NCI-H446 treated with DMSO at 0.1 percent for 48 hours (cell line): ENCODE measurements at places on chromosomes 3 and 15.

DNA sequence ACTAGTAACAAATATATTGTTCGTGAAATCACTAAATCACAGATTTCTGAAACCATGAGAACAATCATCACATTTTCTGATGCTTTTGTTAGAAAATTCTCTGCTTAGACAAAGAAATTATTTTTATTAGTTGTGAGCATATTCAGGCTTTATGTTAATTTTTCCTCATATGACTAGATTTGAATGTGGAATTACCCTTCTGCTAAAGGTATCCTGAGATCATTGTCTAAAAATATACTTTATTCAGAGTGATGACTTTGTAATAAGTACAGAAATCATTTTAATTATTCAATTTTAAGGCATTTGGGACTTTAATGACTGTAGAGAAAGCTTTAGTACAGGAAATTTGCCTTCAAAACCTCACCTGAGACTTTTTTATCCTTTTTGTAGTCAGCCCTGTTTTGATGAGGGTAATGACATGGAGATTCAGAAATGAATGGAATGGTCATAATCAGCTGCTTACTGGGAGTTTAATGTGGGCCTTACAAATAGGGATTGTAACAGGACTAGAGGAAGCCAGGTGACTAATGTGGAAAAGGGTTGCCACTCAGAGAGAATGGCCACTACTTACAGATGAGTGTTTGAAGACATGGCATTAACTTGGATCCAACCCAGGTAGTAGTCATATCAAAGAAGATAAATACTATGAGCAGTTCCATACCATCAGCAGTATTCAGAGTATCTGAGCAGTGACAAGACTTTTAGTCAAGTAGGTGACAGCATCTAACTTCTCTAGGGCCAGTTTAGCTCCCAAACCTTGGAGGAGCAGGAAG is 148.3 kb downstream of the MBNL1 start:
- no peak for DNase-seq

DNA sequence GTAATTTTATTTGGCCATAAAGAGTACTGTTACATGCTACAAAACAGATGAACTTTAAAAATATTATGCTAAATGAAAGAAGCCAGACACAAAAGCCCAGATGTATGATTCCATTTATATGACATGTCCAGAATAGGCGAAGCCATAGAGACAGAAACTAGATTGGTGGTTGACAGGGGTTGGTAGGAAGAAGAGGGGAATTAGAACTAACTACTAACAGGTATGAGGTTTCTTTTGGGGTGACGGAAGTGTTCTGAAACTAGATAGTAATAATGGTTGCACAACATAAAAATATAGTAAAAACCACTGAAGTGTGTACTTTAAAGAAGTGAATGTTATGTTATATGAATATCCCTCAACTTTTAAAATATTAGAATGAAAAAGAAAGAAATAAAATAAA is 66.1 kb downstream of the GBE1 start:
- no peak for DNase-seq

DNA sequence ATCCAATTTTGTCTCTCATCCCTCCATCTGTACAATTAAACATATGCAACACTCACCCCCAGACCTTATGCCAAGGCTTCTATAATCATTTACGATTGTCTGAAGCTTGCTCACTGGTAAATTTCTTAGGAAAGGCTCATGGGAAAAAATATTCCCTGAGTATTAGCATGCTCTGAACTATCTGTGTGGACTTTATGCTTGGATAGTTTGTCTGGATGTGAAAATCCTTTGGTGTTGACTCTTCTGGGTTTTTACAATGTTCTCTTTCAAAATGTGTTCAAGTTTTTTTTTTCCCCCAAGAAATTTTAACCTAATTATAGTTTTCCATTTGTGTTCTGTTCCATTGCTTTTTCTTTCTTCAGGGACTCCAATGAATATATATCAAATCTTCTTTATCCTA is 19.9 kb upstream of the TTBK2 start:
- DNase-seq = no peak

- no peak for DNase-seq
These were observed 103.4 kb downstream of the MINAR1 start for GRCh38 chr15:79535536-79535935.

DNA sequence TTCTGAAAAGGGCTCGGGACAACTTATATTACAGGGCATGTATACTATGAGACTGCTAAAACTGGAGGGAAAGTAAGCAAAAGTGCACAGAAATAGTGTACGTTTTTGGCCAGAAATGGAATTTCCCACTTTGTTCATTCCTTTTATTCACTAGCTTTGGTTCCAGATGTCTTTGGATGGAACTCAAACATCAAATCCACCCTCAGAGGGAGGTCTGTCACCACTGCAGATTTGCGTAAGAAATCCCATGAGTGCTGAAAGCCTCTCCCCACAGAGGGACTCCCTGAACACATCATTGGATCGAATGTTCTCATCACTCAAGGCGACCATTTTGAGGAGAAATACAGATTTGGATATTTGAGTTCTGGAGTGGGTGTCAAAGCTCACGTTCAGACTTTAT is 71.6 kb downstream of the FEM1B start:
- DNase-seq = no peak

DNA sequence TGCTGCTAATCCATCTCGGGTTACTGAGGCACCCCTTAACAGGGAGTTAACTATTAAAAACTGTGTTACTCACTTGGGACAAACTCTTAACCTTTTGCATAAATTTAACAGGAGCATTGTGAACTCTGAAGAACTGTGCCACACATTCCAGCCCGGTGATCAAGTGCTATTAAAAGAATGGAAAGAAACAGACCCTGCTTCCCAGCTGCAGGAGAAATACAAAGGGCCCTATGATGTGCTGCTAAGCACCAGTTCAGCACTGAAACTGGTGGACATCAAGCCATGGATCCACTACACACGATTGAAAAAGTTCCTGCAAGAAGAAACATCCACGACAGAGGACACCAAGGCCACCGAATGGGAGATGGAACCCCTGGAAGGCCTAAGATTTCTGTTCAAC is 114.7 kb upstream of the PLCL2 start:
- DNase-seq = no peak

GRCh38 chr3:62188681-62189375 is 184.5 kb downstream of the FEZF2 start:
- DNase-seq = peak; percentile 39

DNA sequence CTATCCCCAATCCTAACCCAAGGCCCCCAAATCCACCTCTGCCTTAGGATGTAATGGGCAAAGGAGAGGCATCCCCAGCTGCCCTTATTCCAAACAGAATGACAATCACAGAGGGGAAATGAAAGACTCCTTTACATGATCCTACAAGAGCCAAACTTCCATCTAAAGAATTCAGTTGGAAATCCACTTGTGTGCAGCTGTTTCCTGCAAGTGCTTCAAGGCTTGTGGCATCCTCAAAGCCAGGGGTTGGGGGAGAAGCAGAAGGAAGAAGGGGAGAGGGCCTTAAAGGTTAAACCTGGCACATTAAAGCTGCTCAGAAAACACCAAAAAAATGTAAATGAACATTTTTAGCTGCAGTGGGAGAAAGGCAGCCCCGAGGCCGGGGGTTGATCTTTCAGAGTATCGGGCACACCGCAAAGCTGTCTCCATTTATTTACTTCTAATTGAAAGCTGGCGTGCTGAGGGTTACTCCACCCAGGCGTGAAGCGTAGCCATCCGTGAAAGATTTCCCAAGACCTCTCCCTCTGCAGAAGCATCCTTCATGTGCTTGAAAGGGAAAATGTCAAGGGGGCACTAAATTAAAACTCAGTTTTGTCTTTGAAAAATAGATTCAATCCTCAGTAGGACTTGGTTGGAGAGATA is 217.8 kb downstream of the SHQ1 start:
- peak; percentile 55 for DNase-seq

GRCh38 chr15:49906966-49907365 is 212.1 kb downstream of the ATP8B4 start:
- DNase-seq = no peak

GRCh38 chr15:42577514-42578031 is 2.2 kb downstream of the STARD9 start:
- peak; percentile 54 for DNase-seq

GRCh38 chr3:9826815-9827573 is 16.8 kb downstream of the RPUSD3 start:
- DNase-seq = no peak

DNA sequence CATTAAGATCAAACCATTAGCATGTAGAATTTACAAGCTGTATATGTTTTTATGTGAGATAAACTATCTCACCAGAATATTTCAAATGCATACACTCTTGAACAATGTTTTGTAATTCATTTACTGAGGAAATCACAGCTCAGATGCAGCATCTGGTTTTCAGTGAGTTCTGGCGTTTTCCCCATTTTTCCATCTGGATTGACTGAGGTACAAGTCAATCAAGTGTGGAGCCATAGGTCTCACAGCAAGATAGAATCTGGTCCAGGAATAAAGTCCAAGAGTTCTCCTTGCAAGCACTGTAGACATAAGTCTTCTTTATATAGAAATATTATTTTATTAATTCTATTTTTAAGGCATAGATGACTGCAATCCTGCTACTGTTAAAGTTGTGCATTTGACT is 219.3 kb downstream of the ZBBX start:
- DNase-seq = peak; percentile 66

DNA sequence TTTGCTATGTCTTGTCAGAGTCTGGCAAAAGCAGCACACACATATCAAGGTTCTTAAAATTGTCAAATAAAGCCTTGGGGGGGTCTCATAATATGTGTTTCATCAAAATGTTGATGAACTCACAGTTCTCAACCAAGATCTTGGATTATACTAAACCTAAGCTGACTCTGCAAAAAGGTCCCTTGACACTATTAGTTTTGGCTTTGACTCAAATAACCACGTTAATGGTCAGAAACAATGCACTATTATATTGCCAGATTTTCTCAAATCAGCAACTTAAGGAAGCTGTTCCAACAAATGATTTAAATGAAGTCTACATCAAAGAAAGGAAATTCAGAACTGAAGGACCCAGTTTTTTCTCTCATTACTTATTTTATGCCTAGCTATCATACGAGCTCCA is 1063.9 kb downstream of the ROBO1 start:
- no peak for DNase-seq

DNA sequence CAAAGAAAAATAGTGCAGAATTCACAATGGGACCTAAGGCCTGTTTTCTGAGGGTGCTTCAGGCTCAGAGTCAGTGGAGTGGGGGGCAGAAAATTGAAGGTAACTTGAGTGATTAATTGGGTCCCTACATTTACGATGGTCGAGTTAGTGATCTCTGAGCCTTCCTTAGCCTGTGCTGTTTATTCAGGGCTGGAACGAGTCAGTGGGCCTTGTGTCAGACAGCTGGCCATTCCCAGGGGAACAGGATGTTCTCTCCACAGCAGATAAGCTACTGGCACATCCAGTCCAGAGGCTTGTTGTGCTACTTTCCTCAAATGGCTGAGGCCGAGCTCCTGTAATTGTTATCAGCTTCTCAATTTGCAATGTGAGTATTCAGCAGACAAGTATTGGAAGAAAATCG is 29.2 kb upstream of the CNTN3 start:
- DNase-seq = no peak

DNA sequence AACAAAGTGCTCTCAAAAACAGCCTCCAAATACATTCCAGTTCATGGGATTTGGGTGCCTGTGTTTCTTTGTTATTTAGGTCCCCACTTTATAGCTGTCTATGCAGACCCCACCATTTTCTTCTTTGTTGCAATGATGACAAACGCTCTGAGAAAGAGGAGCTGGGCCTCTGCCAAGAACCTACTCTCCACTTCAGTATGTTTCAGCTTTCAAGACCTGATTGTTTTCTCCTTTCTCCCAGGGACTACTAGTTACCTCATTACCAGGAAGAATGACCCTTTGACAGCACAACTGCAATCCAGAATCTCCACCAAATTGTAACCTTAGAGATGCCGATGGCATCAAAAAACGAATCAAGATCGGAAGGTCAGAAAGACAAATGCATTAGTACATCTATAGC is 236.8 kb downstream of the MEIS2 start:
- no peak for DNase-seq

GRCh38 chr3:38992117-38992760 is 59.5 kb downstream of the SCN11A start:
- DNase-seq = no peak

- DNase-seq = peak; percentile 42
These were observed 18.7 kb downstream of the AP3S2 start for GRCh38 chr15:89874926-89875564.

GRCh38 chr3:108477511-108478147 is 32.8 kb downstream of the MYH15 start:
- peak; percentile 68 for DNase-seq

DNA sequence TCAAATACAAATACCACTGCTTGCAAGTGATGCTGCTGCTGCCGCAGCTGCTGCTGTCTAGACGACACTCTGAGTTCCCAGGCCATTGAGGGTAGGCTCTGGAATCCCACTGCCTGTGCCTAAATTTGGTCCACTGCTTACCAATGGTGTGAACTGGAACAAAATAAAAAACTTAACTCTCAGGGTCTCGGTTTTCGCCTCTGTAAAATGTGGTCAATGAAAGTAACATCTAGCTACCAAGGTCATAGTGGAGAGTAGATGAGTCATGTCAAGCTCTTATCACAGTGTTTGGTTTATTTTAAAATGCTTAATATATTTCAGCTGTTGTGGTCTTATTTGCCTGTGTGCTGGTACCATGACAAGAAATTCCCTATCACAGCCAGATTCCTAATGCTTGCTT is 299.3 kb downstream of the CLSTN2 start:
- no peak for DNase-seq

GRCh38 chr15:84824260-84825007 is 7.3 kb downstream of the ALPK3 start:
- no peak for DNase-seq

DNA sequence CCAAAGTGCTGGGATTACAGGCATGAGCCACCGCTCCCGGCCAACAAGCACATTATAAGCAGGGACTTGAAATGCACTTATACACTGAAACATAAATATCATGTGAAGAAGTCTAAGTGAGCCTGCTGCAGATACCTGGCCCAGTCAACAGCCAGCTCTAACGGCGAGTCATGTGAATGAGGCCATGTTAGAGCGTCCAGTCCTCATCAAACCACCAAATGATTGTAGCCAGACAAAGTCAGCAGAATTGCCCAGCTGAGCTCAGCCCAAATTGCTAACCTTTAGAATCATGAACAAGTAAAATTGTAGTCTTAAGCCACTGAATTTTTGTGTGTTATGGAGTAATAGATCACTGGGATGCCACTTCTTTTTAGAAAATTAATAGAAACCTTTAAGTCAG is 37.8 kb upstream of the UACA start:
- no peak for DNase-seq

GRCh38 chr3:134339913-134340312 is 34.3 kb downstream of the AMOTL2 start:
- no peak for DNase-seq
